ENCODE measurements at places on chromosomes 12 and 14. TPM values are rescaled to one million over a fixed set of nuclear protein-coding genes. Genes with fewer than 3 reads are reported as not detected.
A peak's percentile ranks its signal among the peaks of the same experiment; 100 is the strongest.

CISTR gene
- total RNA-seq = not detected

GRCh38 chr14:95227279-95227860 is 70.0 kb upstream of the DICER1 start:
- no peak for DNase-seq

DNA sequence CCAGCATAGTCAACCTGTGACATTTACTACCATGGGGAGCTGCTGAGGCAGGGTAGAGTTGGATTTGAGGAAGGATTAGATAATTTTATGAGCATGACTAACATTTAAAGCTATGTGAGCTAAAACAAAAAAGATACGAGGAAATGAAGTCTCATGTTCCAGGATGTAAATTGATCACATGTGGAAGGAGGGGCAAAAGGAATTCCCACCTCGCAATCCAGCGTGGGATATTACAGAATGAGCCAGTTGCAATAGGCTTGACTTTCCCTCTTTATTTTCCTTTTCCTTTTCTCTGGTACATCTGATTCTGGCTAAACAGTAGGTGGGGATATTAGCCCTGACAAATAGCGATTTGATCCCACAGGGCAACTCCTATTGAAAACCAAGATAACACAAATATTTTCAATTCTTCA is 214.9 kb upstream of the HMGA2 start:
- no peak for DNase-seq

GRCh38 chr12:104452087-104452486 is 4.7 kb upstream of the CHST11 start:
- no peak for DNase-seq

HEBP1 gene
- 13.9 TPM for total RNA-seq

DNA sequence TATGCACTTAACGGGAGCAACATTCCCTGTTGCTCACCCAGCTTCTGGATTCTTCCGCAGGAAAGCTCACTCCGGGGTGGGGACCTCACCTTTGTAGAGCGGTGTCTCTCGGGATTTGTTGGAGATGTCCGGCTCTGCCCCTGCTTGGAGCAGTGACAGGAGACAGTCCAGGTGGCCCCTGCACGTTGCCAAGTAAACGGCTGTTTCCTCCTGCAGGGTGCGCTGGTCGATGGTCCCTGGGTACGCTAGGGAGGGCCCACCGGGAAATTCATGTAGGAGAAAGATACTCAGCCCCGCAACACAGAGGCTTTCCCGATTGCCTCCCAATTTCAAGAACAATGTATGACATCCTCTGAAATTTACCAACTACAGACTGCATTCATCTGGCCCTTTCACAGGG is 23.1 kb downstream of the ASB2 start:
- DNase-seq = no peak

DNA sequence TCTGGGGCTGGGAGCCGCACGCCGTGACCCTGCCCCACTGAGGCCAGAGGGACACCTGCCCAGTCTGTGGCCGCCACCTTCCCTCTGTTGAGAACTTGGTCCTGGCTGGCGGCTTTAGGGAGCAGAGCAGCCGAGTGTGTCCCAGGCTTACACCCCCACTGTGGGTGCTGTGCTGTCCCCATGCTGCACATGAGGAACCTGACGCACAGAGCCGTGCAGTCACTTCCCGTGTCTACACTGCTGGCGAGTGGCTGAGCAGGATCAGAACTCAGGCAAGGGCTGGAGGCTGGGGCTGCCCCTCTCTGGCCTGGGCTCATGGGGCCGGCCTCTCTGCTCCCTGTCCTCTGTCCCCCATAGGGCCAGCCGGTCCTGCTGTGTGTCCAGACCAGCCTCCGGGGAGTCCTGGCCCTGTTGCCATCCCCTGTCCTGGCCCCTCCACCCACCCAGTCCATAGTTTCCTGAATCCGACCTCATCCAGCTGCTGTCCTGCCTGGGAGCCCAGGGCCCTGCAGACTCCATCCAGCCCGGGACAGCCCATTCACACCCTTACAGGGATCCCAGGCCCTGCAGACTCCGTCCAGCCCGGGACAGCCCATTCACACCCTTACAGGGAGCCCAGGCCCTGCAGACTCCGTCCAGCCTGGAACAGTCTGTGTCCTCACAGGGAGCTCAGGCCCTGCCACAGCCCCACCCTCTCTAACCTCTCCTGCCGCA is 10.3 kb downstream of the FBRSL1 start:
- DNase-seq = no peak

- no peak for DNase-seq
Observed at GRCh38 chr12:51888316-51889215, 663 bp downstream of the ANKRD33 start.

DNA sequence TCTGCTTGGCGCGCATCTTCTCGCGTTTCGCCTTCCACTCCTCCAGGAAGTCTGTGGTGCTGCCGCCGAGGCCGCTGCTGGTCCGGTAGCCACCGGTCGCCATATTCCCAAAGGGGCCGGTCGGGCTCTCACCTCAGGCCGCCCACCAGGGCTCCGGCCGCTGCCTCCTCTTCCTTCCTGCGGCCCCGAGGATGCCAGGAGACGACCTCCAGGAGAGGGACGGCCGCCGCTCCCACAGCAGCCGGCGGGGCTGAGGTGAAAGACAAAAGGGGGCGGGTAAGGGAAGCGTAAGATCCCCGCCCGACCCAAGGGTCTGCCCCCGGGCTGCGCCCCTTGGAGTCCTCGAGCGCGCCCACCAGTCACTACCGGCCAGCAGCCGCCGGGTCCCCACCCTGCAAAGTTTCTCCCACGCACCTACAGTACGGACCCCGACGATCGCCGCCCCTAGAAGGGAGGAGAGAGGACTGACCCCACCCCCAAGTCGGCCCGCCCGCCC is 574 bp downstream of the PAWR start:
- DNase-seq = no peak

LHX5 gene
- total RNA-seq = not detected

DNA sequence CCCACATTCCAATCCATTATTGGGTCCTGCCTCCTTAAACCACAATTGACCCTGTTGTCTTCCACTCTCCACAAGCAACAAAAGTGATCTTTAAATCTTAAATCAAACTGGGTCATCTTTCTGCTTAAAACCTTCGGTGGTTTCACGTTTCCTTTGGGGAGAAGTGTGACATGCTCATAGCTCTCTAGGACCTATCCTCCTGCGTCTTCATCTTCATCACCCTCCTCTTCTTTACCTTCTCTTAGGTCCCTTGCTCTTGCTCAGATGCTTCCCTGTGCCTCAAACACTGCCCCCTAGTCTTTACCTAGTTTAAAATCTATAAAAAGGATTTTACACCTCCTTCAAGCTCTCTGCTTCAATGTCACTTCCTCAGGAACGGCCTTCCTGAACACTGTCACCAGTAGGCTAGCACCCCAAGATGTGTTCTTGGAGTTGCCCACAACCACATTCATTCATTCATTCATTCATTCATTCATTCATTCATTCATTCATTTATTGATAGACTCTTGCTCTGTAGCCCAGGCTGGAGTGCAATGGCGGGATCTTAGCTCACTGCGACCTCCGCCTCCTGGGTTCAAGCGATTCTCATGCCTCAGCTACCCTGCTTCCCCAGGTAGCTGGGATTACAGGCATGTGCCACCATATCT is 46.8 kb downstream of the GALNT4 start:
- no peak for DNase-seq

OAS1 gene
- total RNA-seq = 10.9 TPM

DNA sequence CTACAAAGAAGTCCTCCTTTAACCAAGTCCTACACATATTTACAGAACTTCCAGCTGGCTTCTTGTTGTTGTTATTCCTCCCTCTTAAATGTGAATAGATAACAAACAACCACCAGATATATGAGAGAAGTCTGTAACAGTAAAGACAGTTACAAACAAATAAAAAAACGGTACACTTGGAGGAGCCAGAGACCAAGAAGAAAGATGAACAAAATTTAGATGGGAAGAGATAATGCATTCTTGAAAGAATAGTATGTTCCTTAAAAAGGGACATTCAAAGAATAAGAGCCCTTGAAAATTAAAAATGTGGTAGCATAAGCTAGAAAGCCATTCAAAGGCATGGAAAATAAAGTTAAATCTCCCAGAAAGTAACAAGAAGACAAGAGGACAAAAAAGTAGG is 25.9 kb downstream of the SLCO1A2 start:
- no peak for DNase-seq

- DNase-seq = no peak
Observed at GRCh38 chr14:53838374-53838773, 118.3 kb downstream of the BMP4 start.

GOLGA3 gene
- total RNA-seq = 64.1 TPM

DNA sequence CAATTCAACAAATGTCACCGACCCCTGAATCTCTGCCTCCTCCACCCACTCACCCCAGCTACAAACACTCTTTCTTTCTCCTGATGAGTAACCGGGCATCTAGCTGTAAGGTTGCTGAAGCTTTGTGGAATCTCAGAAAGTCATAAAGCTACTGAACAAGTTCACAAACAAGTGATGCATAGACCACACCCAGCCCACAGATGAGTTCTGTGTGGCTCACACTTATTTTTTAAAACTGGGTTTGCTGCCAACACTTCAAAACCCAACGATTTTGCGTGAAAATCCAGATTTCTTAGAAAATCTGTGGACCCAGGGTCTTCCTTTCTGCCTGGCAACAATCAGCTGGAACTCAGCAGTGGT is 96.1 kb downstream of the APAF1 start:
- no peak for DNase-seq

DNA sequence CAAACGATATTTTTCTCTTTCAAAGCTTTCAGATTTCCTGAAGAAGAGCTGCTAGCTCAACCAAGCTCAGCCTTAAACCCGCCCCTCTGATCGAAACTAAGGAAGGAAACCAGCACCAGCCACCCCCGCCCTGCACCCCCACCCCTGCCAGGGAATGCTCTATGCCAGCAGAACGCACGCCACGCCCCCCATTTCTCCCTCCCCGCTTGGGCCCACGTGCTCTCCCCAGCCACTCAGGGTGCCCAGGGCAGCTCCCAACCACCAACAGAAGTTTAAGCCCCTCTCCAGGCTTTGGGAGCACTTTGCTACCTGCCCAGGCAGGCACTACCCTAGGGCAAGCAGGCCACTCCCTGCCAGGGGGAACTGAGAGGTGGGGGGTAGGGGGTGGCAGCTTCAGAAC is 18.8 kb upstream of the KRT78 start:
- peak; percentile 24 for DNase-seq

CNTN1 gene
- not detected for total RNA-seq

- no peak for DNase-seq
Observed at GRCh38 chr14:61372379-61372778, 51.0 kb downstream of the PRKCH start.

CPNE8 gene
- total RNA-seq = 5.1 TPM

SDSL gene
- 0.67 TPM for total RNA-seq

DNA sequence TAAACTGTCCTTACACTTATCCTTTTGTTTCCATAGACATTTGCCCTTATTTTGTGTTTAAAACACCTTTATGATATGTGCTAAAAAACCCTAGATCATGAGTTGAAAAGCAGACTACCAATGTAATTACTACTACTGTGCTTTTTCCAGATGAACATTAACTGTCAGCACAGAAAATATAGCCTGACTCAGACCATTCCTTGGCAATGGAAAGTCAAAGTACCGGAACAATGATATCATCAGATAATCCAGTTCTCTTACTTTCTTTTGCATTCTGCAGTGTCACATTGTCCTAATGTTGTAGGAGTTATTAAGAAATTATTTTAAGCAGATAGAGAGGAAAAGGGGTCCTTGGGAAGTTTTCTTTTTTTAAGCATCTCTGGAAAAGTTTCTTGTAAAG is 1189.0 kb upstream of the FLRT2 start:
- DNase-seq = no peak

- no peak for DNase-seq
Observed at GRCh38 chr14:73462815-73463214, 4.5 kb upstream of the NUMB start.

DNA sequence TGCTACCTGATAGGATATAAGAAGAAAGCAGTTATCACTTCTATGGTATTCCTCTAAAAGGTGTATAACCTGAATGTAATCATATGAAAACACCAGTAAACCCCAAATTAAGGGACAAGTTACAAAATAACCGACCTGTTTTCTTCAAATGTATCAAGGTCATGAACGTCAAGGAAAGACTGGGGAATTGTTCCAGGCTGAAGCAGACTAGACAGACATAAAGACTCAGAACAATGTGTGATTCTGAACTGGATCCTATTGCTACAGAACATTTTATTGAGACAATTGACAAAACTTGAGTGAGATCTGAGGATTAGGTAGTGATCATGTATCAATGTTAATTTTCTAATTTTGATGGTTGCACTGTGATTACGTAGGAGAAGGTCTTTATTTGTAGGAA is 15.4 kb upstream of the LRP6 start:
- no peak for DNase-seq
